ENCODE measurements at places on chromosomes 6 and 20. TPM values are rescaled to one million over a fixed set of nuclear protein-coding genes. Genes with fewer than 3 reads are reported as not detected.

The KCNB1 gene
- 9.0 TPM for polyA plus RNA-seq

DNA sequence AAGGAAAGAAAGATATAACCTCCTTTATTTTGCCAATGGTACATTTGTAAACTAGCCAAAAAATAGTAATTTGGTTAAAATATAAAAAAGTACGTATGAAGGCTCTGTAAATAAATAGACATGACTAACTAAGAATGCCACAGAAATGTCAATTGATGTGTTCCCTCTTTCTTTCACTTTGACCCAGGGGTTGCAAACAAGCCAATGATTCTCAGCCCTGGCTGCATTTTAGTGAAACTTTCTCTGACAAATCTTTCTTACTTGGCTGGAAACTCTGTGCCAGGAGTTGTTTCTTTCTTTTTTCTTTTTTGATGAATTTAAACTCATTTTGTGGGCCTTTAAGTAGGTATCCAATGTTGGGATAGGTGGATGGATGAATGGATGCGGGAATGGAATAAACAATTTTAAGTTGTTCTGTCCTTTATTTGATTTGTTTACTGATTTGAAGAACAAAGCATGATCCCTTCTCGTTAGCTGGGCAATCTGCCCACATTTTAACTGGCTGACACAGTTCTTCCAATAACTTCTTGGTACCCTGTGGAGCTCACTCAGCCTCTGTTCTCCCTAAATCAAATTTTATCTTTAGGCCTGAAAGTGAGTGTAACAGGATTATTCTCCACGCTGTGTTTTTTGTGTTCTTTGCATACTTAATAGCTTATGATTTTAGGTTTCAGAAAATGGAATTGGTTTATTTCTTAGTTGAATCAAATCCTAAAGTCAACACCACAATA is 58.6 kb upstream of the GCLC start:
- DNase-seq = no peak

GRCh38 chr6:70725817-70726415 is 58.2 kb downstream of the SMAP1 start:
- DNase-seq = no peak

DNA sequence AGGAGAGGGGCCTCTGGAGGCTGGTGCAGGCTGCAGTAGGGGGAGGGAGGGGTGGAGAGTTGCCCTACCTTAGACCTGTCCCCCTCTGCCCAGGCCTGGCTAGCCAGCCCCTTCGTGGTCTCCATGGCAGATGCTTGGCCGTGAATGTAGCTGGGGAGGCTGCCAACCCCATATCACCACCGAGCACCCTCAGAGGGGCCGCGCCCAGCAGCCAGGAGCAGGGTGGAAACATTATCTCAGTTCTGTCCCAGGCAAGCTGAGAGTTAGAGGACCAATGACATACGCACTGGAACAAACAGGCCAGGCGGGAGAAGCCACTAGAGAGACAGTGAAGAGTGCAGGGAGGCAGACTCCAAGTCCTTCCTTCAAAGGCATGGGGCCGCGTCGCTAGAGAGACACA is 66.5 kb downstream of the LRFN2 start:
- no peak for DNase-seq

DNA sequence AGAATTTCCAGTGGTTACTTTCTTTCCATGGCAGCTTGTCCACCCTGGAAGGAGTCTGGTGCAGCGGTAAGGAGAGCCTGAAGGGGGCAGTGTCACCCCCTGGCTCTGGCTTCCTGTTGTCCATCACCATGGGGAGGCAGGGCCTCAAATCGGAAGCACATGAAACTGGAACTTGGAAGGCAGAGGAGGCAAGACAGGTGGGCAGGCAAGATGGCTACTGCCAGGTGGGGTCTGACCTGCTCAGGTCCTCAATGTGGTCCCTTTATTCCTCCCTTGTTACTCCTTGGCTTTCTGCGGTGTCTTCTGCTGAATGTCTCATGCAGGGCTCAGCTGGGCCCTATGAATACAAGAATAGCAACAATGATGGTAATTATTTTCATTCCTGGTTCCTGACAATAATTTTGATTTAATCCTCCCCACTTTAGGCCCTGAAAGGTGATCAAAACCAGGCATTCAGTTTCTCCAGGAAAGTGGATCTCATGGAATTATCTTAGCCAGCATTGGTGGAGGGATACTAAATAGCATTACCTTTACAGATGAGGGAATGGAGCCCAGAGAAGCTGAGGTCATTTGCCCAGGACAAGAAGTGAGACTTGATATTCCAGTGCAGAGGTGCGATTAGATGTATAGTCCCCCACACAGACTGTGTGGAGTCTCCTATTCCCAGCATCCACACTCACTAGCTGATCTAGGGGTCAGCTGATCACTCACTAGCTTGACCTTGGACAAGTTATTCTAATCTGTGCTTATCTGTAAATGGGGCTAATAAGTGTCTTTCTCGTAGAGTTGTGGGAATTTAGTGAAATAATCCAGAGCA is 17.6 kb upstream of the SNAI1 start:
- DNase-seq = no peak

DNA sequence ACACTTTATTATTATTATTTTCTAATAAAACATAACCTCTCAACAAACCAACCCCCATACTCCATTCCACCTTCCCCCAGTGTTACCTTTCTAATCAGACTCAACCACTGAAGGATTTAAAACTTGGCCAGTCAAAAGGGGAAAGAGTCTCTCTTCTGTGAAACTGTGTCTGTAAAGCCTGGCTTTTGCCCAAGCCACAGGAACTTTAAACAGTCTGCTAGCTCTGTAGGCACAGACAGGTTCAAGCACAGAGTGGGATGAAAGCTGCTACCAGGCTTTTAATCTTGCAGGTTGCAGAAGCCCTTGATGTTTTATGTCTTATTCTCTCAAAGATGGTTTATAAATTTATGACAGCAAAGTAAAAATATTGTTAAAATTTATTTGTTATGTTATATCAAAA is 585.7 kb downstream of the TENT5A start:
- DNase-seq = no peak

DNA sequence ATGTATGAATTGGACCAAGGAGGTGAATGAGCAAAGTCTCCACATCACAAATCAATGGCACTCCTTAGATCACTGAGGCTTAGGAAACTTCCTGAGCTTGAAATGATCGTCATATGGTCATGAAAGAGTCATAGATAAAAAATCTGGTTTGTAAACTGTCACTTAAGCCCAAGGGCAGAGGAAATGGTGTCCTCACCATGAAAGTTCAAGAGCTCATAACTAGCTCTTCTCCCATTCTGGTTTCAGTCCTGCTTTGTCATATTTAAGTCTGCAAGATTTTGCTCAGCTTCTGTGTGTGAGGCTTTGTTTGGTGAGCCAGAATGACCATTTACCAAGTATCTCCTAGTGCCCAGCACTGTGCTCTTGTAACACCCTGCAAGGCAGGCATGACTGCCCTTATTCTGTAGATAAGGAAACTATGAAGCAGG is 60.5 kb downstream of the GJA10 start:
- no peak for DNase-seq

The SMIM29 gene
- polyA plus RNA-seq = 10.3 TPM

The OOEP gene
- 0.36 TPM for polyA plus RNA-seq

The CCNC gene
- polyA plus RNA-seq = 33.9 TPM

The ARG1 gene
- polyA plus RNA-seq = 0.77 TPM

GRCh38 chr20:63167026-63167917 is 48.7 kb downstream of the YTHDF1 start:
- DNase-seq = no peak

The RIPOR3 gene
- 4.0 TPM for polyA plus RNA-seq

DNA sequence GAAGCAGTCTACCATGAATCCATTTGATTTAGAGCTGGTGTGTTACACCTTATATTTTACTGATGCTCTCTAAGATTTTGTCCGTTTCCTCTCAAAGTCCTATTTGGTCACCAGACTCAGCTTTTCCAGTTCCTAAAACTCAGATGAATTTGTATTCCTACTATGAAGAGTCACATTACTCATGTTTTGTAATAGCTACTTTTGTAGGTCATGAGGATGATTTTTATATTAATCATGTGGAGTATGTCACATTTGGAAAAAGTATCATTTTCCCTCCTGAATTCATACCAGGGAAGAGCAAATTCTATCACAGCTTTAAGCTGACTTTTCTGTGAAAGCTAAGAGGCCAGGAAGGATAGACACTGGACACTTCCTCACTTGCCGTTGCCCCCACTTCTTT is 140.6 kb upstream of the SCGN start:
- no peak for DNase-seq

The ABHD16B gene
- polyA plus RNA-seq = not detected

GRCh38 chr6:134508862-134509498 is 191.1 kb upstream of the SGK1 start:
- no peak for DNase-seq

The TGM2 gene
- polyA plus RNA-seq = 14.9 TPM

The MTRF1L gene
- 21.9 TPM for polyA plus RNA-seq

GRCh38 chr6:41921712-41921998 is 356 bp downstream of the BYSL start:
- no peak for DNase-seq

The SPDEF gene
- not detected for polyA plus RNA-seq

- DNase-seq = no peak
Observed at GRCh38 chr6:166318227-166318626, 10.0 kb upstream of the PRR18 start.

The SLC32A1 gene
- polyA plus RNA-seq = not detected

GRCh38 chr6:7468382-7469081 is 72.9 kb upstream of the DSP start:
- DNase-seq = no peak

- DNase-seq = no peak
Observed at GRCh38 chr6:4610256-4610655, 165.9 kb upstream of the CDYL start.

The DEF6 gene
- polyA plus RNA-seq = 4.5 TPM

The GTSF1L gene
- polyA plus RNA-seq = not detected

GRCh38 chr6:87756858-87757257 is 54.8 kb upstream of the AKIRIN2 start:
- no peak for DNase-seq
